ENCODE measurements at places on chromosomes 13 and 19.

DNA sequence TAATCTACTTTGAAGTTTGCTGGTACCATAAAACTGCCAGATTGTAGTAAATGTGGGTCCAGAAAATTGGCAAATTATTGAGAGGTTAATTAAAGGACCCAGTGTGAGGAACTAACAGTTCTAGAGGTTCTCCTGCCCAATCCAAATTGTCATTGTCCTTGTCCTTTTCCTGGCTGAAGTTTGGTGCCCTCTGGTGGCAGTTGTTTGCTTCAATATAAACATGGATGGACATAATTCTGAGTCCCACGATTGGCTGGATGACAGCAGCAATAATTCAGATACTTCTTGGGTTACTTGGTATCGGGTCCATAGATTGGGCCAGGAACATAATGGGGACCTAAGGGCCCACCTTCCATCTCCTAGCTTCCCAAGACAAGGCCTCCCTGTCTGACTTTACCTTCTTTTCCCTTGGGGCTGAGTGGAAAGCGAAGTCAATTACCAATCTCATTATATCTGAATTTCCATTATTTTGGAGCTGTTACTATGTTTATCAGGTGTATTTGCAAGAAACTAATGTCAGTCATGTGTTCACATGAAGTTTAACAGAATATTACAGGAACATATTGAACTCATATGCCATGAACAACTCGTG, 33.8 kb upstream of the GARRE1 start:
- peak; percentile 55 for DNase-seq

DNA sequence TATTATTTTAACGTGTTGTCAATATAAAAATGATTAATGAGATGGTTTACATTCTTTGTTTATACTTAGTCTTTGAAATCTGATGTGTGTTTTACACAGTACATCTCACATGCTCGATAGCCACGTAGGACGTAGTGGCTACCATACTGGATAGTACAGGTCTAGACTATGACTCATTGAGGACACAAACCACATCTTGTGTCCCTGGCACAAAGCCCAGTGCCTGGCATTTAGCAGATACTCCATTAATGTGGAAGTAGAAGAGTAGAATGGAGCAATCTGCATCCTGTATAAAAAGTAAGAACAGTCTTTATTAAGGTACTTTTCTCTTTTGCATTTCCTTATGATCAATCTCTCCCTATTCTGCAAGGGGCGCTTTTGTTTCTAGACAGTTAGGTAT, 49.0 kb upstream of the FRY start:
- peak; percentile 34 for DNase-seq

- DNase-seq = no peak
Measured at GRCh38 chr13:111341886-111342285, 21.4 kb downstream of the TEX29 start.

GRCh38 chr13:91904597-91904996, 506.2 kb downstream of the GPC5 start:
- DNase-seq = no peak

- no peak for DNase-seq
Measured at GRCh38 chr19:10935371-10936059, 6.9 kb downstream of the TIMM29 start.

DNA sequence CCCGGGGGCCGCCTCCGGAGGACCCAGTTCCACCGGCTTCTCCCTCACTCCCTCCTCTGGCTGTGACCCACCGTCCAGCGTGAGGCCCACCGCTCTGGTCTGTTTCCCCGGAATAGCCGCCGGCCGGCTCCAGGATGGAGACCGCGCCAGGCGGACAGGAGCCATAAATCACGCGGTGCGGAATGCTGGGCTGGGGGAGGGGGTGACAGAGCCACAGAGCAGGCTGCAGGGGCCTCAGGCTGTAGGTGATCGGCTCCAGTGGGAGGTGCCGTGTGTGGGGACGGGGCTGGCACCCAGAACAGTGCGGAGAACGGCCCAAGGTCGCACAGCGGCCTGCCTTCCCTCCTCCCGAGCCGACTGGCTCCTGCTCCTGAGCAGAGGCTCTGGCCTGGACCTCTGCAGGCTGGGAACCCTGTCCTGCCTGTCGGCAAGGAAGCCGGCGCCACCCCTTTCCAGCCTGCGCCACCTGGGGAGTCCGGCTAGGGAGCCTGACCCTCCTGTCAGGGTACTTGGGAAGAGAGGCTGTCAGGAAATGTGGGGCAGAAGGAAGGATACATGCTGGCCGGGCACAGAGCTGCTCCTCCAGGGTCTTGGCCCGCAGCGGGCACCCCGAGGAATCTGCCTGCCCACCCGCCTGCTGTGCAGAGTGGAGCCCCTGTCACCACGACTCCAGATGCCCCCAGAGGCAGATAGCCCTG, 8.3 kb downstream of the PIAS4 start:
- peak; percentile 53 for DNase-seq

DNA sequence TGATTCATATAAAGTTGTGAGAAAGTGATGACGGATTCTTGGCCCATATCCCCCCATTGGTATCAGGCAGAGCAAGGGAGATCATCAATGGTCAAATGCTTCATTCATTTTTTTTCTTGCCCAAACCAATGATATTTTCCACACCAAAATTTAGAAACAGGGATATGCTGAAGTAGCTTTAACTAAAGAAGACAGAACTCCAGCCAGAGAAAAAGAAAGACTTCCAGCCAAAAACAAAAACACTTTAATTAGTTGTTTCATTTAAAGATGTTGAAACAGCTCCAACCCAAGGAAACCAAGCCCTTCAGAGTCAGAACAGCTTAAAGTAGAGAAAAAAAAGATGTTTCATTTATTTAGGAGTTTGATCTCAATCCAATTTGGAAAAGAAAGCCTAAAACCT, 358.9 kb upstream of the NBEA start:
- DNase-seq = peak; percentile 12

GRCh38 chr13:100521851-100522617, 66.6 kb downstream of the GGACT start:
- no peak for DNase-seq

GRCh38 chr13:98813993-98814392, 61.5 kb upstream of the SLC15A1 start:
- no peak for DNase-seq

DNA sequence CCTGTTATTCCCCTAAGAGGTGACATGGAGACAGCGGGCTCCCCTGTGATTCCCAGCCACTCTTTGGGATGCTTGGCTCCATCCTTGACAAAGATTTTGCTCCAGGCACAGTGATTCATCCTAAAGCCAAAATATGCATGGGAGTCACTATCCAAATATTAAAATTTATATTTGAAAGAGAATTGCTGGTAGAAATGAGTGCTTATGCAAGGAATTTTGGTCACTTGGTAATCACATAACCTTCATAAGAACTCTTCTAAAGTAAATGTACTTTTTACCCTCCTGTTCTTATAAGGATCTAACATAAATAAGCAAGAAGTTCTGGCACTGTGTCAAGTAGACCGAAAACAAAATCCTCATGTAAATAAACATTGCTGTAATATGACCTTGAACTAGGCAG, 385.8 kb downstream of the ITGBL1 start:
- no peak for DNase-seq

- DNase-seq = peak; percentile 45
Measured at GRCh38 chr13:59906413-59907049, 257.2 kb downstream of the DIAPH3 start.

DNA sequence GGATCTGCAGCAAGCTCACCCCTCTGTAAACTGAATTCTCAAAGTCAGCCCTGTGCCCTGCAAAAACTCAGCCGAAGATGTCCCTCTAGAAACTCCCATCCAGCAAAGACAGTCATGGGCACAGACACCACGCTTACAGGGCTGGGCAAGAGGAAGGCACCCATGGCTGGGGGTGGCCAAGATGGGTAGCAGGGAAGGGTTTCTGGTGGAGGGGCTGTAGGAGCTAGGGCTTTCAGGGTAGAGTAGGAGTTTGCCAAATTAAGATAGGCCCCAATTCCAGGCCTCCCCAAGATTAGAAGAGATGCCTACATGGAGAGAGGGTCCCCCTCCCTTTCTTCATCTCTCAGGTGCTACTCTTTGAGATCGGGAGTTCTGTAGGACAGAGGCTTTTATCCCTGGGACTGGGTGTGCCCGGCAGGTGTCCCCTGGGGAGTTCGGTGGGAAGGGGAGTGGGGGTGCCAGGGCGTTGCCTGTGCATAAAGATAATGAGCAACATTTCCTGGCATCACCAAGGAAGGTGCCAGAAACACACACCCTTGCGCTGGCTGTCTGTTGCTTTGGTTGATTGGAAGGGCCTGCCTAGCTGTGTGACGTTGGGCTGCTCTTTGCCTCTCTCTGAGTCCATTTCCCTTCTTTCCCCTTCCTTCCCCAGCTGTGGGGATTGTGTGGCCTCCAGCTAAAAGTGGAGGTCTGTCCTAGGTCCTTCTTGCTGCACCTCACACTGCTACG, 9.4 kb downstream of the NRTN start:
- DNase-seq = no peak

DNA sequence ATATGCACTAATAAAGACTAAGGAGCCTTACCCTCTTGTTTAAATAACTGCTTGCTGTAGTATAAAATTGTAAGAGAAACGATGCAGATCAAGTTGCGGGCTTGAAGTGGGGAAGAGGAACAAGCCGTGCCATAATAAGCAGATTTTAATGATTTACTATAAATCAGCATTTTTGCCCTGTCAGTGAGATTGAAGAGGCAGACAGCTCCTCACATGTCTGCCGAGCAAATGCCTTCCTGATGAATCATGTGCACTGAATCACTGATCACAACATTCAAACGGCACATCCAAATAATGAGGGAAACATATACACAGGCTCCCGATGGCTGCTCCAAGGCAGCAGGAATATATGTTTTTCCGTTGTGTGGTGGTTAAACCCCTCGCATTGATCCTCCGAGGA, 282.9 kb downstream of the TSHZ3 start:
- peak; percentile 22 for DNase-seq
